ENCODE measurements at places on chromosomes 5 and 9.

GRCh38 chr5:100668511-100668910 lies 133.3 kb downstream of the FAM174A start:
- no peak for DNase-seq

DNA sequence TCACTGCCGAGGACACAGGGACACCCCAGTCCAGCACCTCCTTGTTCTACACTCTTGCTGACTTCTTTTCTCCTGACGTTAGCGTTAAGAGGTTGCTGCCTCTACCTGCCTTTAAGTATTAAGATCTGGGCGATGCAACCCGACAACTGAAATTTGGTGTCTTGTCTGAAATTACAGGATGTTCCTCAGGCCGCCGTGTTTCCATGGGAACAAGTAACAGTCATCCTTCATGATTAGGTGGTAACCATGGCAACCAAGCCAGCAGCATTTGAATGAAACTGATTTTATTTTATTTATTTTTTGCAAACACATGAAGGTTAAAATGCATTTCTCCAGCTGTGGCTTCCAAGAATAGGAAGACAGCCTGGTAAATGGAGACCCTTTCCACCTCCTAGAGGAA lies 20.8 kb downstream of the DAB2IP start:
- no peak for DNase-seq

DNA sequence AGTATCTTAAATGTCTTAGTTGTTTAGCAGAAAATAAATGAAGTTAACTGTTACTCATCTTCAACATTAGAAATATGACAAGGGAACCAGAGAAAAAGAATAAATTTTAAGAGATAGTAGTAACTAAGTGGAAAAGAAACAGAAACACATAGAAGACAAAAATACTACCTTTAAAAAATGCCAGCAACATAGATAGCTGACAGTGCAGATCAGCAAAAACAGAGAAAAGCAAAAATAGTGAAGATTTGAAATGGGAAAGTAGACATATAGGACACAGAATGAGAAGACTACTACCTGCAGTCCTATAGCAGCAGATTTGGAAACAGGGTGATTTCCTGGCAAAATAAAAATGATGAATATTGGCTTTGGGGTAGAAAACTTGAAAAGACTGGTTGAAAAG lies 48.5 kb downstream of the ICE1 start:
- DNase-seq, result no peak

DNA sequence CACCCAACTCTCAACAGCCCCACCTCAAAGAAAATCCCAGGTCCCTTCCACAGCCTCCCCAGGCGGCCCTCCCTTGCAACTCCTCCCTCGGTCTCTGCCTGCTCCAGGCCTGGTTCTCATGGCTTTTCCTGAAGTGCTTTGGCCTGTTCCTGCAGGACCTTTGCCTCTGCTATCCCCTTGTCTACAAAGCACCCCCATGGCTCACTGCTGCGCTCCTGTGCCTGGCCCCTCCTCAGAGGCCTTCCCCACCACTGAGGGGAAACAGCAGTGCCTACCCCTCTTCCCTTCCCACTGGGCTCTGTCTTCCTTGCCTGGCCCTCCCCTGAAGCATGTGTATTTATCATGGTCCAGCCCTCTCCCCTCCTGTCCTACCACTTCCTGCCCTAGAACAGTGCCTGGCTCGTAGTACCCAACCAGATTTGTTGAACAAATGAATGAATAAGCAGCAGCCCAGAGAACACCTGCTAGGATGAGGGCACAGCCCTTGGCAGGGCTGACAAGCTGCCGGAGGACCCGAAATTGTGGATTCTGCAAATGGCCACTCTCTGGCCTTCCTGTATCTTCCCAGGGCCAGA lies 68.6 kb upstream of the LRRTM2 start:
- DNase-seq, result no peak

DNA sequence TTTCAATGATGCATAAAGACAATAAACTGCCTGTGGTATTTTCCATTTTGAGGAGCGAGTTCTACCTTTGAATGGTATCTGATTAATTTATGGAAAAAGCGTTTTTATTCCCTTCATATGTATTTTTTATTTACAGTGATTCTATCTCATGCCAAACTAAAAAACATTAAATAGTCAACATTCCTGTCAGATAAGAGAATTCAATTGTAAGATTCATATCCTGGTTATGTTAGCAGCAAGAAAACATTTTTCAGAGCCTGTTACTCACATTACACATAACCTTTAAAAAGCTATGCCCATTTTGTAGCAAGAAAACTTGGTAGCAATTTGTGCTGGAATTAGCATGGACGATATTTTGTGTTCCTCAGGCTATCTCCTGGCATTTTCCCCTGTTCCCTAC lies 55.1 kb upstream of the PRLR start:
- DNase-seq, result no peak

GRCh38 chr5:160488394-160489325 lies 67.0 kb downstream of the PTTG1 start:
- no peak for DNase-seq

DNA sequence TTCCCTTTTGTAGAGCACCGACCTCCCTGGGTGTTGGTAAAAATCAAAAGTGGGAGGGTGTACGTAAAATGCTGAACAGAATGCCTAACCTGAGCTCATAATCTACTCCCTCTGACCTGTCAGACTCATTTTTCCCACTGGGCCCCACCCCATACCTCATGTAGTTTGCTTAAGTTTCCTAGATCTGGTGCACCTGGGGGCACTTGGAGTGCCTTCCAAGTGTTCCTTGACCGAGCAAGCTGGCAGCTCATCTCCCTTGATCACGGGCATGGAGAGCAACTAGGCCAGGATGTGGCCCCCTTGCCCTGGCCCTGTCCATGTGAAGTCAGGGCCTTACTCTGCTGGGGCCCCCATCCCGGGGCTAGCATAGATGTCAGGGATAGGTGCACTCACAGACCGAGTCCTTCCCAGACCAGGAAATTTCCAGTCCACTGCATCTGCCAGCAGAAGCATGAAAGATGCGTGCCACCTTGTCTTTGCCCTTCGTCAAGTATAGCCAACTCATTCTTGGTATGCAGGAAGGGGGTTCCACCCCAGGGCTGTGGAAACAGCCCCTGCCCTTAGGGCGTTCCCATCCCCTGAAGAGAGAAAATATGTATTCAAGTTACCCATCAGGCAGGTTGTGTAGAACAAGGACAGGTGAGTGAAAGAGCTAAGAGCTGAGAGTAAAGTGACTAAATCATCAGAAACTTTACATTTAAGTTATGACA lies 41.9 kb downstream of the SLC22A5 start:
- DNase-seq, result no peak

DNA sequence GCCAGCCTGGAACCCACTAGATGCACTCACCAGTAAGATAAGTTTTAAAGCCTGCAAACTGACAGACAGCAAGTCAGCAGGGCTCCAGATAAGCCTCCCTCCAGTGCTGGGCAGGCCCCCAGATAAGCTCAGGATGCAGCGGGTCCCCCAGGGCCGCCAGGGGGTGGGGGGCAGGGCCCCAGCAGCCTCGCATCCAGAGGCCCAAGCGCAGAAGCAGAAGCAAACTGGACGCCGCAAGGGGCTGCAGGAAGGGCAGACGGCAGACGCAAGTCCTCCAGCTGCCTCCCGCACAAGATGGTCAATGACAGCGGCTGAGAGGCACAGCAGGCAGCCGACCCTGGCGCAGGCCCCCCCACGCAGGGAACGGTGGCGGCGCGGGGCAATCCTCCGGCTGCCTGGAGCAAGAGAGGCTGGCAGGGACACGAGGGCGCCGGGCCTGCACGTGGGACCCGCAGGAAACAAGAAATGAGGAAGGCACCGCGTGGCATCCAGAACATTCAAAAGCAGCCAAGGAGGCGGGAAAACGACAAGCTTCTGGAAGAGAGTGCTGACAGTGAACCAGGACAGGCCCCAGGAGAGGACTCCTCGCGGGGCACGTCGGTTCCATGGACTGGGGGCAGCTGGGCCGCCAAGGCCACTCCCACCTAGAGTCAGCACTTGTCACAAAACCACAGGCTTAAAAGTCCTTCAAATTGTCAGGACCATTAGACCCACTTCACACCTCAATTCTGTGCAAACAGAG lies 49.8 kb downstream of the ROR2 start:
- peak; percentile 59 for DNase-seq

GRCh38 chr5:146574713-146575112 lies 58.7 kb upstream of the GPR151 start:
- DNase-seq, result no peak

DNA sequence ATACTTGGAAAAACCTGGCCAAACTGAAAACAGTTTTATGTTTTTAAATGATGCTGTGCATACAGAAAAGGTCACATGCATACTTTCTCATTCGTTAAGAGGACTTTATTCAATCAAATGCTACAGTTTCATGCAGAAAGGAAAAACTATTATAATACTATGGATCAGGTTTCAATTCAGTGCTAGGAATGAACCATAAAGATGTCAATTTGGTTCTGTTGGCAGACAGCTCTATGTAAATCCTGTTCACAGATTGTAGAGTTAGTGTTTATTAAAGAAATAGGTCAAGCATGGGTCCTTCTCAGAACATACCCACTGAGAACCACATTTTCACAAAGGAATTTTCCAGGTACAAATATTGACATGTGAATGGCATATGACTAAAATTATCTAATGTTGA lies 57.1 kb downstream of the RETREG1 start:
- peak; percentile 55 for DNase-seq

- no peak for DNase-seq
These were observed 103.6 kb downstream of the FNBP1 start for GRCh38 chr9:129939431-129939830.

GRCh38 chr5:178323541-178323865 lies 90.9 kb upstream of the PHYKPL start:
- no peak for DNase-seq

GRCh38 chr5:36696059-36696673 lies 89.8 kb downstream of the SLC1A3 start:
- DNase-seq, result peak; percentile 6

DNA sequence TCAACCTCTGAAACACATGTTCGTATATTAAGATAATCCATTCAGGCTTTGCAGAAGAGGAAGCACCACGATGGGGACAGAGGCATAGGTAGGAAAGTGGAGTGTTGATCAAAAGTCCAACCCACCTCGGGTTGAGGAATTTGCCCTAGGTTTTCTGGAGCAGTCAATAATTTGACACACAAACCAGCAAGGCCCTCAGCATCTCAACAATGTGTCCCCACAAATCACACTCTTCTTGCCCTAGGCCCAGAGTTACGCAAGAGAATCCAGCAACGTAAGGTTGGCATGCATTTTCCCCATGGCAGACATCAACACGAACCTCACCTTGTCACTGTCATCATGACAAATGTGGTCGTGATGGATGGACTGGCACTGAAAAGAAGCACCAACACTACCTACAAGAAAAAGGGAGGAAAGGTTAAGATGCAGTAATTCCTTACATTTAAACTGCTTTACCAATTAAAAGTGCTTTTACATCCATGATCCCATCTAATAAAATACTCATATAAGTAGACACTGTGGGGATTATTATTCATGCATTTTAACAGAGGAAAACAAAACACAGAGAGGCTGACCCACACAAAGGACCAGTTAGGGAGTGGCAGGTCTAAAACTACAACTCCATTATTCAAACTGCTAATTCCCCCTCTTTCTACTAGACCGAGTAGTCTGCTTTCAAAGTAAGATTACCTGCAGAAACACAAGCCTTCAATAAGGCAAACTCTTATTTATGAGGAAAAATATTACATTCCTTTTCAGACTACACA lies 24.4 kb upstream of the RNF38 start:
- no peak for DNase-seq

GRCh38 chr9:133956520-133957076 lies 35.5 kb downstream of the VAV2 start:
- DNase-seq, result no peak

DNA sequence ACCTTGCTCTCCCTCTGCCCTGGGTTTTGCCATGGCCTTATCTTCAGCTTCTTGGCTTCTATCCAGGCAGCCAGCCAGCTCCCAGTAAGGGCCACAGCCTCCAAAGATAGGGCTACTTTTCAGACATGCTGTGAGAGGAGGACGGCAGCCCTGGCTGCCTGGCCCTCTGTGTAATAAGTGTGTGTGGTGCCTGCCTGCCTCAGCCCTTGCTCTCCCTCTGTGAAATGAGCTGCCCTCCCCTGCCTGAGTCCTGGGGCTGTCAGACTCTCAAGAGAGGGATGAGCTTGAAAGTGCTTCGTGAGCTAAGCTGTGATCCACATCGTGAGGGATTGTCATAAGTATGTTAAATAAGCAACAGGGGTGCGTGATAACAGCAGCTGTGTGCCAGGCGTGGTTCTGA lies 8.1 kb downstream of the NDST1 start:
- DNase-seq, result no peak

DNA sequence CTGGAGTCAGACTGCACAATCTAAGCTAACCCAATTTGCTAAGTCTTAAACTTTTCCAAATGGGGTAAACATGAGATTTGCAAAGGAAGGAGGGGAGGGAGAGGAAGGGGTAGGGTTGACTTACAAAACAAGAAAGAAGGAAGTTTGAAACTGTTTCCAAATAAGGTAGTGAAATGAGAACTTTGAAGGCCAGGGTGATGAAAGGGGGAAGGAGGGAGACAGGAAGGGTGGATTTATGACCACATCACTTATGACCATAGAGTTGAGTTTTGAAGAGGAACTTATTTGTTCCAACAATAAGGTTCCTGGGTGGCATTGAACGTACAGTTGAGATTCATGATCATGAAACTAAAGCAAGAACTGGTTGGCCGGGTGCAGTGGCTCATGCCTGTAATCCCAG lies 72.5 kb upstream of the DAPK1 start:
- DNase-seq, result no peak

DNA sequence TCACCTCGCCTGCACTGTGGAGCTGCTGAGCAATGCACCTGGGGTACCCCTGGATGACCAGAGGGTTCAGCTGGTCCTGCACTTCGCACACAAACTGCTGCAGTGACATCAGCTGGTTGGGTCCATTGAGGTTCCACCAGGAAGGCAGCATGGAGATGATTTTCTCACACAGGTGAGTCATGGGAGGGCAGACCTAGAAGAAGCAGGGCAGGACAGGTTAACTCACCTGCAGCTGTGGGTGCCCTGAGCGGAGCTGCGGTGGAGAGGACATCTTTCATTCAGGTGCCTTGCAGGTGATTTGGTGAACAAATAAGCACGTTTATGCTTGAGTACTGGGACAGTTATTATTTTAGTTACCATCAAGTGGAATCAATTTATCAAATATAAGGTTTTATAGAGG lies 73.6 kb downstream of the CTSL start:
- no peak for DNase-seq

- peak; percentile 69 for DNase-seq
These were observed 1.6 kb downstream of the DMRT2 start for GRCh38 chr9:1051584-1052275.

GRCh38 chr5:177426566-177427210 lies at the start of gene GRK6:
TSS of gene GRK6 (plus strand) at chr5:177426676. CDS start at chr5:177426846, 170 bp downstream.
- no peak for DNase-seq

GRCh38 chr5:112551419-112552032 lies 132.4 kb upstream of the EPB41L4A start:
- peak; percentile 14 for DNase-seq

DNA sequence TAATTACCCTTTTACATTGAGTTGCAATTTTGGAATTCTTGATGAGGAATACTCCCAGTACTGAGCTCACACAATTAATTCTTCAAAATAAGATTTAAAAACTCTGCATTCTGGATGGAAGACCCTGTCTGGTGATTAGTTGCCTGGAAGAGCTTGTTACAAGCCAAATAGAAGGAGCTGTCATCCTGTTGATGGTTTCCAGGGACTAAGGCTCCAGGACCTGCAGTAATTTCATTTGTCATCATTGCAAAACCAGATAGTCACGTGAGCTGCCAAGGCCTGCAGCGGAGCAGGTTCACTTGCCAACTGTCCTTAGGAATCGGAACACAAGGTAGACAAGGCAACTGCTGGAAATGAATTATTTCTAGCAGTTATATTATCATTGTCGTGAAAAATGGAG lies 597.7 kb downstream of the CCDC171 start:
- no peak for DNase-seq

Measured in DMS153 (cell line).